ENCODE measurements at places on chromosomes 12 and 14.

DNA sequence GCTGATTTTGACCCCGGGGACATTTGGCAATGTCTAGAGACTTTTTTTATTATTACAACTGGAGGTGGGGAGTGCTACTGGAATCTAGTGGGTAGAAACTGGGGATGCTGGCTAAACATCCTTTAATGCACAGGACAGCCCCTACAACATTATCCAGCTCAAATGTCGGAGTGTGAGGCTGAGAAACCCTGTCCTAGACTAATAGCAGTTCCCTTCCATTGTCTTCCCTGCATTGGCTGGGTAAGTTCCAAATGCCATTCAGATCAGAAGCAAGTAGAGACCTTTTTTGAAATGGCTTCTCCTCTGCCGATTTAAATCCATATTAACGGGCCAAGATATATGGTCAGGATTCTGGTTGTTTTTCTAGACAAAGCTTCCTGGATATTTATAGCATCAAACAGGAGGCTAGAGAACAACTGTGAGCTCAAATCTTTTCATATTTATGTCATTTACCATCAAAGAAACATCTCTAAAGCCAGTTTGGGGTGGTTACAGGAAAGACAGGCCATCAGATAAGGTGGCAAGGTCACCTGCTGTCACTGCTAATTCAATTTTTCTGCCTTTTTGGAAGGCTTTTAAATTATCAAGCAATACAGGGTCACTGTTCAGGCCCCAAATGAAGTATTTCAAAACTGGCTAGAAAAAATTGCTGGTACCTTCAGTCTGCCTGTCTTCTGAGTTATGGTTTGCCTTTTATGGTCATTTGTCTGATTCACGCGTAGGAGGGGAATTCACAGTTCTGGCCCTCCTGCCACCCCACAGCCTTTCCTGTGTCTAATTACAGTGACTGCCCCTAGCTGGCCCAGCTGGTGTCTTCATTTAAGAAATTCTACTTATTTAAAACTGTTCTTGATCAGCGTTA lies 20.1 kb upstream of the AKAP5 start:
- no peak for DNase-seq

- no peak for DNase-seq
Measured at GRCh38 chr12:48486261-48486660, 4.0 kb downstream of the C12orf54 start.

DNA sequence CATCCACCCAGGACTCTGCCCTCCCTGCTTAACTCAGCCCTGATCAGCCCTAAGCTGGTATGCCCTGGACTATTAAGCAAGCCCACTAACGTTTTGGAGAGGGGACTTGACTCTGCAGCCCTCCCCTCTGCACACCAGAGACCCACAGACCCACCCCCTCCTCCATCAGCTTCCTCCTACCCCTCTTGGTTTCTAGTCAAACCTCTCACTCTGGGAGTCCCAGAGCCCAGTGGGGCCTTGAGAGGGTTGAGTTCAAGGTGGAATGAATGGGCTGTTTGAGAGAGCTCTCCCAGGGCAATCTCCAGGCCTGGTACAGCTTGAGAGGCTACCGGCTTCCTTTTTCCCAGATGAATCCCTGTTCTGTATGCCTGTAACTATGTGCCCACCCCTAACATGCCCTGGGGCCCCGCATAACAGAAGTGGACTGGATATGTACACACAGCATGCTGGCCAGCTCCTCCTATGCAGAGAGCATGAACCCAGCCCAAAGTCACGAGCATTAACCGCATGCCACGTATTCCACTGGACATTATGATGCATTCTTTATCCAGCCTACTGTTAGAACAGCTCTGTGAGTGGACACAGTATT lies 43.6 kb downstream of the IRF2BPL start:
- DNase-seq, result peak; percentile 39

DNA sequence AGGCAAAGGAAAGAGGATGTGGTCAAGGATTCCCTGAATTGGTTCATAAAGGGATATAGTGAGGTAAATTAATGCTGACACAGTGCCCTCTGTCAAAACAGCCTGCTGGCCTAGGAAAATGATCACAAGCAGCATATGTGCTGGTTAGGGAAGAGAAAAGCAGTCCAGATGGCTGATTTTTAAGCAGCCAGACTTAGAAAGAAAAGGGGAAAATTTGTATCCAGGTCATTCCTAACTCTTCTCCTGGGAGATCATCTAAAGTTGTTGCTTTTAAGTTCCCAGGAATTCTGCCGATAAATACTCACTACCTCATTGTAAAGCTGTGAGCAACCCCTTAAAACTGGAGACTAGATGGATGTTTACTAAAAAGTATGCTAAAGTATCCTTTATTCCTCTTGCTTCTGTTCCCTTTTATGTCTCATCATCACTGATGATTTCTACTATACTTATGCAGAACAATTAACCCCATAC lies 46.4 kb upstream of the CNOT2 start:
- DNase-seq, result no peak

DNA sequence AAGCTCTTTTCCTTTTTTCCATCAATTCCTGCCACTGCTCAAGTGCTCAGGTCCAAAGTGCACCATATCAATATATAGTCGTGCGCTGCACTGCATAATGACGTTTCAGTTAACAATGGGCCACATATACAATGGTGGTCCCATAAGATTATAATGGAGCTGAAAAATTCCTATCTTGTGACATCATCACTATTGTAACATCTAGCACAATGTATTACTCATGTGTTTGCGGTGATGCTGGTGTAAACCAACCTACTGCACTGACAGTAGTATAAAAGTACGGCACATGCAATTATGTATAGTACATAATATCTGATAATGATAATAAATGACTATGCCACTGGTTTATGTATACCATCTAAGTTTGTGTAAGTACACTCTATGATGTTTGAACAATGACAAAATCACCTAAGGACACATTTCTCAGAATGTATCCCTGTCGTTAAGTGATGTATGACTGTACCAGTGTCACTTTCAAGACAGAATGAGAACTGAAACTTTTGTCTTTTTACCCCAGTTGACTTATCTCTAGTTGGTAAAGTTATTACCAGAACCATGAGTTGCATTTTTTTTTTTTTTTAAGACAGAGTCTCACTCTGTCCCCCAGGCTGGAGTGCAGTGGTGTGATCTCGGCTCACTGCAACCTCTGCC lies 53.7 kb upstream of the INSM2 start:
- no peak for DNase-seq

GRCh38 chr12:49334681-49335080 lies 2.3 kb downstream of the C1QL4 start:
- DNase-seq, result no peak

DNA sequence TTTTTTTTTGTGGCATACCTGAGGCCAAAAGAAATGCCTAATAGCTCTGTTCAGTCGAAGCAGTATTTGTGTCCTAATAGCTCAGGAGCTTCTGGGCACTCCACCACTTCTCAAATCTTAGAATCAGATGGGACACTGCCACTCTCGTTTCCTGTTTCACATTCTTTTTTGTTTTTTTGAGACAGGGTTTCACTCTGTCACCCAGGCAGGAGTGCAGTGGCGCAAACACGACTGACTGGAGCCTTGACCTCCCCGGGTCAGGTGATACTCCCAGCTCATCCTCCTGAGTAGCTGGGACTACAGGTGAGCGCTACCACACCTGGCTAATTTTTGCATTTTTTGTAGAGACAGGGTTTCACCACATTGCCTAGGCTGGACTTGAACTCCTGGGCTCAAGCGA lies 52.7 kb downstream of the SPPL3 start:
- DNase-seq, result no peak

- DNase-seq, result no peak
Measured at GRCh38 chr12:3772380-3772779, 19.5 kb upstream of the CRACR2A start.

DNA sequence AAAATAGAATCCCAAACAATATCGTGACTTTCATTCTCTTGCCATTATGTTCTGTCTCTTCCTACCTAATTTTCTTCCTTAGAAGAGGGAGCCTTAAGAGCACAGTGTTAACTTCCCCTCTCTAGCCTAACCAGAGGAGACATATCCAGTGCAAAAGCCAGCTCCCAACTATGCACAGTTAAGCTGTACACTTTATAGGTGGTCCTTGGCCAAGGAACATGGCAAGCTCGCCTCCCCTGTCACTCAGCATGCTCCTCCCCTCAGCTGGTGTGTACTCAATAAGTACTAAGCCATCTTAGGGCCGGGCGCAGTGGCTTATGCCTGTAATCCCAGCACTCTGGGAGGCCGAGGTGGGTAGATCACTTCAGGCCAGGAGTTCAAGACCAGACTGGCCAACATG lies 255.1 kb upstream of the TMPO start:
- no peak for DNase-seq

GRCh38 chr12:120350576-120351350 lies 18.2 kb downstream of the MSI1 start:
- DNase-seq, result no peak

DNA sequence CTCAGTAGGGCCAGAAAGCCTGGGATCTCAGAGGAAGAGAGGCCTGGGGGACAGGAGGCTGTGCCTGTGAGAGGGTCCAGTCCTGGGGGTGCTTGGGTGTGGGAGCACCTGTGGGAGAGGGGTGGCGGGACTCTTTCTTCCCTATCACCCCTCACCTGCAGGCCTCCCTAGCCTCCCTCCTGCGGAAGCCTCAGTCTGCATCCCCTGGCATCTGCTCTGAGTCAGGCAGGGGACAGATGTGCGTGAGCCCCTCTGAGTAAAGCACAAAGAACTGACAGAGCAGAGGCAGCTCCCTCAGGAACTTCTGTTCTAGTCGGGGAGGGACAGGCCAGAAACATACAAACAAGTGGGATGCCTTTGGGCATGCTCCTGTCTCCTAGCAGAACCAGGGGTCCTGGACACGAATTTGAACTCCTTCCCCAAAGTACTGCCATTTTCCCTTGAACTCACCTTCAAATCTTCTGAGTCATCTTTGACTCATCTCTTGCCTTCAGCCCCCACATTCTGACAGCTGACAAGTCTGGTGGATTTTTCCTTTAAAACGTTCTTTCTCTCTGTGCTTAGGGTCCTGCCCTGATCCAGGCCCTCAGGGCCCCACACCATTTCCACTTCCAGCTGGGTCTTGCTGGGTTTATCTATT lies 8.5 kb upstream of the HSP90AA1 start:
- no peak for DNase-seq

- peak; percentile 93 for DNase-seq
Measured at GRCh38 chr14:52703225-52703624, 3.8 kb upstream of the PSMC6 start.

- DNase-seq, result no peak
Measured at GRCh38 chr12:49098035-49098451, 3.4 kb upstream of the DHH start.

DNA sequence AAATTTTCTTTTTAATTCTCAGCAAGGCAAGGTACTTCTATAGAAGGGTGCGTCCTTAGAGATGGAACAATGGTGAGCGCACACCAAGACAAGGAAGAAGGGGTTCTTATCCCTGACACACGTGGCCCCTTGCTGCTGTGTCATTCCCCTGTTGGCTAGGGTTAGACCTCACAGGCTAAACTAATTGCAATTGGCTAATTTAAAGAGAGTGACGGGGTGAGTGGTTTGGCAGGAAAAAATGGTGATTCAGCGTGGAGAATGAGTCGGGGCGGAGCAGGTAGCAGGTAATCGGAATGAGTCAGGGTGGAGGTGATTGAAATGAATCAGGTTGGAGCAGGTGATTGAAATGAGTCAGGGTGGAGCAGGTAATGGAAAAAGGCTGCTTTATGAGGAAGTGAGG lies 36.3 kb upstream of the HECTD1 start:
- DNase-seq, result no peak

DNA sequence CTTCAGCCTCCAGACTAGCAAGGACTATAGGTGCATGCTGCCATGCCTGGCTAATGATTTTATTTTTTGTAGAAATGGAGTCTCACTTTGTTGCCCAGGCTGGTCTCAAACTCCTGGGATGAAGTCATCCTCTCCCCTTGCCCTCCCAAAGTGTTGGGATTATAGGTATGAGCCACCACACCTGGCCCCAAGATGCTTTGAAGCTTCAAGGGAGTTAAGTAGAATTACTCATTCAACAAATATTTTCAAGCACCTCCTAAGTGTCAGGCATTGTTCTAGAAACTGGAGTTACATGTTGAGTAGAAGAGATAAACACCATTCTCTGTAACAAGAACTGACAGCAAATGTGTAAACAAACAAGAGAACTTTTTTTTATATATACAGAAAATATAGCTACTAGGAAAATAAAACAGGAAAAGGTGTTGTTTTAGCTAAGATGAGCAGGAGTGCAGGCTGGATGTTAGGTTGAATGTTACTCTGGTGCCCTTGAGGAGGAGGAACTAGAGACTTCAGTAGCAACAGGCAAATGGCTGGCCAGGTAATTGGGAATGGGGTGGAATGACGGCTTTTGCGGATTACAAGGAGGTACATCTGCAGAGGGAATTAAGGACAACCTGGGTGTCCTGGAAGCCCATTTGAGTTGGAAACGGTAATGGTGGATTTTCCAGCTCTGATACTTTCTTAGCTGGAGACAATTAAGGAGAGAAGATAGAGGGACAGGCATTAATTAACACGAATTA lies 32.0 kb upstream of the CFAP54 start:
- DNase-seq, result no peak

DNA sequence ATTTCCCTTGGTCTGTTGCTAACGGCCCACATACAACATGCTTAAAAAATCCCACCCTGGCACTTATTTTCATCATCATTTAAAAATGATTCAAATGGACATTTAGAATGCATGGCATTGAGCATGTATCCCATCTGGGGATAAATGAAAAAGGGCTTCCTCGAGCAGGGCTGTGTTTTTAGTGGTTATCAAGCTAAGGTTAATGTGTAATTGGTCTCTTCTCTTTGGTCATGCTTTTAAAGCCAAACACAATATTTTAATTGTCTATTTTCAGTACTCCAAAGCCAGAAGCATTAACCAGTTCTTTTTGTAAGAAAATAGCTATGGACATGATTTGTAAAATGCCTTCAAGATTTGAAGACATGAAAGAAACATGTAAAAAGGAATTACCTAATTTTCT lies 1.9 kb upstream of the TRHDE start:
- no peak for DNase-seq

DNA sequence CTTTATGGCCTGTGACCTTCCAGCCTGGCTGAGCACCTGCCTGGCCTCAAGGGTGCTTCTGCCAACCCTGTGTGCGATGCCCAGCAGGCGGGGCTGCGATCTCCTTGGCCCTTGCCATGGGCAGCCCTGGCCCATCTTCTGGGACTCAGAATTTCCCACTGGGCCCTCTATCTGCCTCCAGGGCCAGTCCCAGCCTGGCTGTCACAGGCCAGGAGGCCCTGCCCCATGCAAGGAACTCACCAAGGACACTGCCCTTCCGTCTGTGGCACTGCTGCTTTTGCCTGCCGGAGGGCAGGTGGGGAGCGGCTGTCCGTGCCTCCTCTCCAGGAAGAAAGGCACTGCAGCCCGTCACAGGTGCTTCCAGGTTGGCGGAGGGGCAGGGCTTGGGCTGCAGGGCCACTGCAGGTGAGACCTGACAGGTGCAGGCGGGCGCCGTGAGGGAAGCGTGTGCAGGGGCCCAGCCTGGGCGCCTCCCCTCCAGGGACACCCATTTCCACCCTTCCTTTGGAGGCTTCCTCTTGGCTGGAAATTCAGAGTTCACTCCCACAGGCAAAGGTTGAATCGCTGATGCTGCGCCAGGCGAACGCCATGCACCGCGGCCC lies 177.8 kb downstream of the KIF26A start:
- DNase-seq, result no peak

- no peak for DNase-seq
Measured at GRCh38 chr12:96103067-96103644, 67.8 kb upstream of the LTA4H start.

- no peak for DNase-seq
Measured at GRCh38 chr12:65209655-65210043, 40.3 kb downstream of the LEMD3 start.

All from GM04503 (cell line).